Stimulated activated naive CD8-positive, alpha-beta T cell treated with anti-CD3 and anti-CD28 coated beads, Interleukin-15, Interleukin-2, amounts not matched to agents 100 U/mL and 50 U/mL, for 24 hours (primary cell): ENCODE measurements at places on chromosomes 3 and 15.

GRCh38 chr3:148914936-148915690, 50.0 kb downstream of the CPA3 start:
- DNase-seq, result no peak

DNA sequence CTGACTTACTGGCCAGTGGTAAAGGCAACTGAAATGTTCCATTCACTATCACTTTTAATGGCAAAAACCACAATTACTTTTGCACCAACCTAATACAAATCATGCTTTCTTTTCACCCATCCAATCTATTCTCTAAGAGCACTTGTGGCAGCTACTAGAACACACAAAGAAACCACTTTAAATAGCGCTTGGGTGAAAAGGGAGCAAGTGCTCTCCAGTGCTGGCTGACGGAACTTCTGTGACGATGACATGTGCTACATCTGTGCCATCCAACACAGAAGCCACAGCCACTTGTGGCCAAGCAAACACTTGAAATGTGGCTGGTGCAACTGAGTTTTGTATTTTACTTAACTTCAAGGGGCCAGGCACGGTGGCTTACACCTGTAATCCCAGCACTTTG, 18.9 kb downstream of the SH3BP5 start:
- peak; percentile 24 for DNase-seq

GRCh38 chr3:52030714-52031310, 25.6 kb downstream of the DUSP7 start:
- DNase-seq, result no peak

DNA sequence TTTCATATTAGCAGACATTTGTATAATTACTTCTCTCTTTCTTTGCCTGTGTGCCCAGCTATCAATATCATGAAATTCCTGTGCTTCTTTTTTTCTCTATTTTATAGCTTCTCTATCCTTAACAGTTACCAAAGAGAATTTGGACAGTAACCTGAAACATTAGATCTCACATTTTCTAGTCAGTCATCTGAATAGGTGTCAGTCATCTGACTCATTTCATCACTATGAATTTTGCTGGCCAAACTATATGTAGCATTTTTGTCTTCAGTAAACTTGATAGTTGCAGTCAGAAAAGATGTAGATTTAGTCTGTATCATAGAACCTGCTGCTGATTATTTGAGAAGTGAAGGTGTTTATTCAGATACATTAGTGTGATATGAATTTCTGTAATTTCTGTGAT, 52.6 kb downstream of the HMG20A start:
- no peak for DNase-seq

GRCh38 chr3:15812183-15812582, 14.4 kb upstream of the ANKRD28 start:
- DNase-seq, result no peak

GRCh38 chr3:99772671-99773070, 45.0 kb upstream of the CMSS1 start:
- no peak for DNase-seq

DNA sequence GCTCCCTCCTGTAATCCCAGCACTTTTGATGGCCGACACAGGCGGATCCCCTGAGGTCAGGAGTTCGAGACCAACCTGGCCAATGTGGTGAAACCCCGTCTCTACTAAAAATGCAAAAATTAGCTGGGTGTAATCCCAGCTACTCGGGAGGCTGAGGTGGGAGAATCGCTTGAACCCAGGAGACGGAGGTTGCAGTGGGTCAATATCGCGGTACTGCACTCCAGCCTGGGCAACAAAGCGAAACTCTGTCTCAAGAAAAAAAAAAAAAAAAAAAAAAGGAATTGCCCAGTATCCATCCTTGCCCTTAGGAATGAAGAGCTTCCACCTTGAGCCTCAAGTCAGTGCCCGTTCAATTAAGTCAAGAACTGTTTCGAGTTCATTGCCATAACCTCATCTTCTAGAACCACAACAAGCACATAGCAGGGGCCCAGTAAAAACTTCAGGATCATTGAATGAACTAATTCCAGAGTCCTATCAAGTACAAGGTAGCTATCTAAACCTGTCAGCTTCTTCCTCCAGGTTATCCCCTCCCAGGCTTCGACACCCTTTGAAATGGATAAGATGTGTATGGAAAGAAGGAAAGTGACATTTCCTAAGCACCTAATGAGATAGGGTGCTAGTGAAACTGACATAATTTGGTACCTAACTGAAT, 826 bp downstream of the DBR1 start:
- no peak for DNase-seq

DNA sequence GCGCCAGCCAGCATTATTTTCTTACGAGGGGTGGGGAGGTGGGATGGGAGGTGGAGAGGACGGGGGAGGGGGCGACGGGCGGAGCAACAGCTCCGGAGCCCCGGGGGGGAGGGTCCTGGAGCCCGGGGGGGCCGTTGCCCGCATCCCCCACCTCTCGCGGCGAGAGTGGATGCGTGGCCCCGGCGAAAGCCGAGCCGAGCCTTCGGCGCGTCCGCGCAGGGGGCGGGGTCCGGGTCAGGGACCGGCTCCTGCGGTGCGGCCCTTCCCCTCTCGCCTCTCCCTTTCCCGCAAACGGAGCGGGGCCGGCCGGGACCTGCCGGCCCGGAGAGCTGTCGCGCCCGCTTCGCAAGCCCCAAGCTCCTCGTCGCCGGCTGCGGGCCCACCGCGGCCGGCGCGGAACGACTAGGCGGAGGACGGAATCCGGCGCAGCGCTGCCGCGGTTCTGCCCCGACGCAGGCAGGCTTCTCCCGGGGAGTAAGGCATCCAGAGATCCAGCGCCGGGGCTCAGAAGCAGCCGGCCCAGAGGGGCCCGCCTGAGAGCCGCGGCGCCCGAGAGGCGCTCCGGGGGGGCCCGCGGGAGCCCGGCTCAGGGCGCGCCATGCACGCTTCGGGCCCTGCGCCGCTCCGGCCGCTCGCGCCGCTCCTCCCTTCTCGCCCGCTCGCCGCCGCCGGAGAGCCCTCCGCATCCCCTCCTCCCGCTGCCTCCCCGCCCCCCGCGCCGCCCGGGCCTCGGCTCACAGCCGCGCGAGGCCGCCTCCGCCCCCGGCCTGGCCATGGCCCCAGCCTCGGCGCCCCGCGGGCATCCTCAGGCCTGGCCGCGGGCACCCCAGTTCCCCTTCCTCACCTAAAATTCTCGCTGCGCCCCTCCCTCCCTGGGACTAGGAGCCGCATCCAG, 459 bp upstream of the ADCY5 start:
- peak; percentile 14 for DNase-seq

DNA sequence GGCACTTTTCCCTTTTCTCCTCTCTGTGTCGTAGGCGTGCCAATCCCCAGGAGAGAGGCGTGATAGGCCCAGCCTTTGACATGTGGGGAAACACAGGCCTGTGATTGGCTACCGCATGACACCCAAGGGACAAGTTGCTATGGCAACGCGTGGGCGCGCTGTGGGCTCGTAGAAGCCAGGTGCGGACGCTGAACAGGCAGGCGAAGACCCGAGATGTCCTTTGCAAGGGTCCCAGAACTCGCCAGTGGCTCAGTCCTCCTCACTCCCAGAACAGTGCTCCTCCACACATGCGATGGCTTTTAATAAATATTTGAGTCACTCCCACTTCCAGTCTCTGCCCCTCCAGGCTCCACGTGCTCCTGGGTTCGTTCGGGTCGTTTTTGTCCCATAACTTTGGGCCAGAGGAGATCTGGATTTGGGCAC, 4.2 kb downstream of the SLC51B start:
- peak; percentile 91 for DNase-seq

DNA sequence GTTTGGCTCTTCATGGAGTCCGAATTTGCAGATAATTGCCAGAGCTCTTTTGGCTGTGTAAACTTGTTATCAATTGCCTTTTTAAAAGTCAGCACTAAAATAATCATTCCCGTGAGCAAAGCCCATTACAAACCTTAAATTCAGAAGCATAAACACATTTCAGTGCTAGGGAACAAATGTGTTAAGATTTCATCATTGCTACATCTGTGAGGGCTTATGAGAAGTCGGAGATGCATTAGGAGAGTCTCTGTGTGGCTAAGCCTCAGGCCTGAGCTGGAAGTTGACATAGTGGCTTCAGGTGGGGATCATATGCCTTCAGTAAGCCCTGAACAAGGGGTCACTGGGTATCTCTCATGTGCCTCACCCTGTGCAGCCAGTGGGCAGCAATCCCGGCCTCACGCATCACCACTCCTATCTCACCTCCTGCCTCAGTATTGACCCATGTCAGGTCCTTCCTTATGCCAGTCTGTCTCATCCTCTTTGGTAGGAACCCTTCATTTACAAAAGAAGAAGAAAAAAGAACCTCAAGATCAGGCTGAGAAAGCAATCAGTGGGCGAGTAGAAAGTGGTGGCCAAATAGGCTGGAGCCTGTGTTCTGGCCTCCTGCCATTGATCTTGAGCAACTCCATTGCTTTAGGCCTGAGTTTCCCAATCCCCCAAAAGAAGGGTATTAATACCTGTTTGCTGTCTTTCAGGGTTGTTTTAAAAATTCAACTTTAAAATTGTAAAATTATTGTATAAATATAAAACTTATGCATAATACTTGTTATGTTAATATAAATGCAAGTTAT, 233.5 kb downstream of the IL20RB start:
- no peak for DNase-seq
